ENCODE measurements at places on chromosomes 5 and 9.

- no peak for DNase-seq
Observed at GRCh38 chr5:148145916-148146315, 22.4 kb upstream of the SPINK14 start.

- no peak for DNase-seq
Observed at GRCh38 chr5:54902791-54903473, 82.5 kb downstream of the ESM1 start.

DNA sequence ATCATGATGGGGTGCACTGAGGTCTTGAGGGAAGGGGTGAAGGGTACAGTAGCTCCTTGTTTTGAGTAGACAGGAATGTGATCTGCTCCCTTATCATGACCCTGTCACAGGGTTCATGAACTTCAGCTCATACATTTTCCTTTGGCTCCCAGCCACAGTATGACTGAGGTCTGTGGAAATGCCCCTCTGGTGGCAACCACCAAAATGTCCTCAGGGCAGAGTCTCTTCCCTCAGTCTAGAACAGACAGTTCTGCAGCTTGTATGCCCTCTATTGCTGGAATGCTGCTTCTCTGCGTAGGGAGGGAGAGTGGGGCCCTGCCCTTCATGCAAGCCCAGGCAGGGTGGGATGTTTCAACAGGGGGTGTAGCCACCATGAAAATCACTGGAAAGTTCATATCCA, 53.8 kb upstream of the SNCAIP start:
- DNase-seq = no peak

DNA sequence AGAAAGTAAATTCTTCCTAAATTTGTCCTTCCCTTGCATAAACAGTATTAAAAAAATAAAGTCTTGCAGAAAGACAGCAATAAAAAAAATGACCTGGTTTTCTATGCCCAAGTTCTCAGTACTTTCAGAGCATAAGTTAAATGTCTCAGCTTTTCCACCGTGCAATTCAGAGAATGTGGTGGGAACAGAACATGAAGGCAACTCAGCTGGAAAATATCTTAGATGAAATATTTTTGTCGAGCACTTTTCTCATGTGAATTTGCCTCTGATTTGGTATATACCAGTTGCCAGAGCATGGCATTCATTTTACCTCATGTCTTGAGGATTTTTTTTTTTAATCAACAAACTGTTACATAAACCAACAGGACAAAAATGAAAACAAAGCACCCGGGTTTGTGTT, 176.1 kb downstream of the CETN3 start:
- no peak for DNase-seq

- DNase-seq = no peak
Observed at GRCh38 chr5:118894709-118895108, 93.6 kb downstream of the DTWD2 start.
